ENCODE measurements at places on chromosomes 3 and 15.
A peak's percentile ranks its signal among the peaks of the same experiment; 100 is the strongest.

- no peak for DNase-seq
Observed at GRCh38 chr3:81242871-81243270, 518.6 kb downstream of the GBE1 start.

GRCh38 chr15:41780266-41780665 lies 6.0 kb downstream of the MAPKBP1 start:
- DNase-seq, result no peak

GRCh38 chr15:45129651-45130129 lies at the start of the genes DUOX1 and DUOXA1:
TSS of gene DUOX1 (plus strand) at chr15:45129994. CDS start at chr15:45131967, 1,973 bp downstream.
TSS of gene DUOXA1 (minus strand) at chr15:45129879. CDS start at chr15:45123014, 6,865 bp downstream.
- no peak for DNase-seq

- no peak for DNase-seq
Observed at GRCh38 chr15:45259796-45260195, 7.8 kb downstream of the SLC28A2 start.

DNA sequence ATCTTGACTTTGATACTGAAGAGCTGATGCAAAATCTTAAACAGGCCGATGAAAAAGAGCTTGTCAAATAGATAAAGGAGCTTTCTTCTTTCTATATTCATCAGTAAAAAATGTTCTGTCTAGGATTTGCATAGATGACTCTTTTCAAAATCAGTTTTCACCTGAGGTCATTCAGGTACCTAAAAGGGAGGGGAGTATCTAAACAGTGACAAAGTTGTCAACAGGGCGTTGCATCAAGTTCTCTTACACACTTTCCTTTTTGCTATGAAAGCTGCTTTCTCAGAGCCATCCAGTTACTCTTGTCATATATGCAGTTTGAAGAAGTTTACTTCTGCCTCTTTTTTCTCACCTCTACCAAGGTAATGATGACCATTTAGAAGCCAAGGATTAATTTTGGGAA lies 60.0 kb downstream of the AKAP13 start:
- DNase-seq, result no peak

GRCh38 chr15:50883903-50884302 lies 24.6 kb upstream of the AP4E1 start:
- DNase-seq, result no peak

GRCh38 chr15:67140078-67140833 lies 74.9 kb downstream of the SMAD3 start:
- DNase-seq, result no peak

- DNase-seq, result no peak
Observed at GRCh38 chr15:56917652-56918045, 795 bp upstream of the TCF12 start.

DNA sequence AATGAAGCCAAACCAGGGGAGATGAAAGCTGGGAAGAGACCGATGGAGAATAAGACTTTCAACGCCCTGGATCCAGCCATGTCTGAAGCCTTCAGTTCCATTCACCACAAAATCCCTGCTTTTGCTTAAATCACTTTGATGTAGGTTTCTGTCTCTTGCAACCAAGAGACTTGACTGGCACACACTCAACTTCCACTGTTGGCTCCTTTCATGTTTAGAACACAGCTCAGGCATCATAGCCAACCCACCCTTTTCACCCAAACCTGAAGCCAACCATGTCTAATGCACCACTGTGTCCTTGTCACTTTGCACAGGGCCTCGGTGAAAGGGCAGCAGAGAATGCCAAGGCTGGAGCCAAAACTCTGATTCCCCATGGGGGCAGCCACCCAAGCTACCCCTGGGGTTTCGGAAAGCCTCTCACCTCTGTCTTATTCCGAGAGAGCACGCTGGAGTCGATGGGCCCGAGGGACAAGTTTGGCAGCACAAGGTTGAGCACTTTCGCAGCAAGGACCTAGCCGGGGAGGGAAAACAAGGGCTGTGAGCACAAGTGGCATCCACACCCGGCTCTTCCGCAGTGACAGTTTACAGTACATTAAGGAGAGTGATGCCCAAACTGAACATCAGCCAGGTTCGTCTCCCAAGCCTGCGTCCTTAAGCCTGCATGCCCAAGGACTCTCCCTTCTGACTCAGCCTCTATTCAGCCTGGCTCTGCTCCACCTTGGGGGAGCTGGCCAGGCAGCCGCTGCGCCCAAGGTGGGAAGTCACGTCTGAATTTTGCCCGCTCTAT lies 37.6 kb downstream of the ABTB1 start:
- no peak for DNase-seq

DNA sequence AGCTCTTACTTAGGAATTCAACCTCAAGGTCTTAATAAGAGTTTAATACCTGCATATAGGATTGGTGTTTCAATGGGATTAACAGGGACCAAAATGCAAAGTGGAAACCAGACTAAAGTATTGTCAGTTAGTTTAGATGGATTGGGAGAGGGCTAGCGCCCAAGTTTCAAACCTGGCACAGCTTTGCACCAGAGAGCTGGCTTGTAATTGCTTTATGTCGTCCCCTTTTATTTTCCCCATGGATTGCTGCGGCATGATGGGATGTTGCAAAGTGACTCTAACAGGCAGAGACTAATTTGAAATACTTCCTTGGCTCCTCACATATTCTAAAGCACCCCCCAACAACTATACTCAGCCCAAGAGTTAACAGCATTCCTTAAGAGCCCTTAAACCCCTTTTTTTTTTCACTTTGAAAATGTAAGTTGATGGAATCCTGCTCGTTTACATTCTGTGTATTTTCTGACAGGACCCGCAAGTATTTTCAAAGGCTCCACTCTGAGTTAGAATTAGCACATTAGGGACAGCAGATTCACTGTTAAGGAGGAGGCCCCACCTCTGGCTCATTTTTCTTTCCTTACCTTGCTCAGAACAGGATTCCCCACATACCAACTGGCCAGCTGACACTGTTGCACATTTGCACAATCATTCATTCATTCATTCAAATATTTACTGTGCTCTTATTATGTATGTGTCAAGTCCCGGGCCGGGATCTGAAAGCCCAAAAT lies 214.2 kb downstream of the ERC2 start:
- no peak for DNase-seq

- no peak for DNase-seq
Observed at GRCh38 chr3:118480101-118480860, 554.4 kb downstream of the IGSF11 start.

- no peak for DNase-seq
Observed at GRCh38 chr3:37924453-37924852, 62.8 kb downstream of the CTDSPL start.

- DNase-seq, result peak; percentile 76
Observed at GRCh38 chr15:40477642-40478327, 7.0 kb downstream of the CHST14 start.

DNA sequence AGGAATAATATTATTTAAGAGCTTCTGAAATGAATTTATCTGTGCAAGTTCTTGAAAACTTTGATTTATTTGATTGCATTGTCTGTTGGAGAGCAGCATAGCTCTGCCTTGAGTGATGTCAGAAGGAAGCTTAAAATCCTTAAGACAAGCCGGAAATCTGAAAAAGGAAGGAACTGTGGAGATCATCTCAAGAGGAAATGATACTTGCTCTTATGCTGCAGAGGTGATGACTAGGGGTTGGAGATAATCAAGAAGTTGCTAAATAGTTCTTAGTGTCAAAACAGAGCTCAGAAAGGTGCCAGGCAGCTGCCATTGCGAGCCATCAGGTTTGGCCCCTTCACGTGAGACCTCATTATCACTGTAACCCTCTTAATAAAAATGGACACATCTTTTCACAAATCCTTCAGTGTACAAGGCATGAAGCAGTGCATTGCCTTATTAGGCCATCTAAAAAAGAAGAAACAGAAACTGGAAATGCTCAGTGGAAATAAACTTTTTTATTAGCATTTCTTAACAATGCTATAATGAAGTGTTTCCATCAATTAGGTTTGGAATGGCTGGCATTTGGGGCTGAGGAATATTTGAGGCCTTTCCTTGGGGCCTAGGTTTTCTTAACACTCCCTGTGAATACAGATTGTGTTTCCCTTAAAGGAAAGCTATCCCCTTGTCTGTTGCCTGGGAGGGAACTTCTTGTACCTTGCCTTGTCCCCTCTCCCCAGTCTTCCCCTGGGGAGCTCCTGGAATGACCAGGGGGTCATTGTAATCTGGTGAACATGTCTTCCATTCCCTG lies 34.5 kb upstream of the VILL start:
- no peak for DNase-seq

DNA sequence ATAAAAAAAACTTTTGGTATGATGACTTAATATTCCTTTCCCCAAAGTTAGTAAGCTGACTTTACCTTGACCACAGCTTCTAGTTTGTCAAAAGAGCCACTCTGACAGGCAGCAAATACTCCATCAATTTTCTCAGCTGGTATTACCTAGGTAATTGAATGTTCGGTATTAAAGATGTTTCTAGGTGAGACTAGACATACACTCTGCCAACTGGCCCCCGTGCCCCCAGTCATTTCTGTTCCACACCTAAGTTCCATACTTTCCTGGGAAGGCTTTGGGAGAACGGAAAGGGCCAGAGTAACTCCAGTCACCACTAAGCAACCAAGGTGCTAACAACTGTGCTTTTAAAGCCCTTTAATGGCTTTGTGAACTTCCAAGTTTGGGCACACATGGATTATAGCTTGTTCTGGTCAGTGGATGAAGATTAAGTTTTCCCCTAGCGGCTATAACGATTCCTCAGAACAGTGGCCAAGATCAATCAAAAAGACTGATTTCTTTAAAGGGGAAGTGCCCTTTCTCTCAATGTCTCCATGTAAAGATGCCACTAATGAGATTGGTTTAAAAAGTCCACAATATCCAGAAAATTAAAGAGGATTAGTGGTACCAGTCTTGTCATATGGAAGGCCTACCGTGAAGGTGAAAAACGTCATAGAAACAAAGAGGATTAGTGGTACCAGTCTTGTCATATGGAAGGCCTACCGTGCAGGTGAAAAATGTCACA lies 7.0 kb downstream of the EIF4A2 start:
- peak; percentile 38 for DNase-seq

GRCh38 chr15:41779662-41780157 lies 5.4 kb downstream of the MAPKBP1 start:
- no peak for DNase-seq

DNA sequence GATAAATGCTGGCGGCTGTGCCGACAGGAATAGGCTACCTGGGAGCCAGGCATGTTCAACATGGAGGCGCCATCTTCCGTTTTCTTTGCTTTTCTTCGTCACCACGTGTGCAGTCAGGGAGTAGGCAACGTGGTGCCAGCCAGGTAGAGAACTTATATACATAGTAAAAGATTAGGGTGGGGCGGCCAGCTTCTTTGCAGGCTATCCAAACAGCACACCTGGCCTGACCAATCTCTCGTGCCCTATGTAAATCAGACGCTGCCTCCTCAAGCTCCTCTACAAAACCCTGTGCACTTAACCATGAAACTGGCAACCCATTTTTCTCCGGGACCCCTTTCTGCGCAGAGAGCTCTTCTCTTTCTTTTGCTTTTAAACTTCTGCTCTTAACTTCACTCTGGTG lies 28.6 kb upstream of the OR5K4 start:
- no peak for DNase-seq

DNA sequence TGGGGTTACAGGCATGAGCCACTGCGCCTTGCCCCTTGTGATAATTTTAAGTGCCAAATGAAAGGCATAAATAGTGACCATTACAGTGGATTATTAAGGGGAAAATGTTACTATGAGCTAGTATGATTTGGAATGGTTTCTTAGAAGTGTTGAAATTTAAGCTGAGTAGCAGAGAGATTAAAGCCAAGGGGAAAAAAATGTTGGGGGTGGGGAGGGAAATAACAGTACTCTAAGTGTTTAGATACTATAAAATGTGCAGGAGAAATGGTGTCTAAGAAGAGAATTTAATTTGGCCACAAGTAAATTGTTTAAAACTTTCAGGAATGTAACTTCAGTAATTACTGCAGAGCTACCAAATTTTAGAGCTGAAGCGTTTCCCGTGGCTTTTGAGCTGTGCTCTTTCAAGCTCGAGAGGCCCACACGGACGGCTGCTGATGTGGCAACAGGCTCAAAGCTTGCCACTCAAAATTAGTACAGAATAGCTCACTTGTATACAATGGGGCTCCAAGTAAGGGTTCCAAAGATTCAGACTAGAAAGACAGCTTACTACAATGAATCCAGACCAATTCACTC lies 23.9 kb upstream of the SLC12A8 start:
- DNase-seq, result no peak

DNA sequence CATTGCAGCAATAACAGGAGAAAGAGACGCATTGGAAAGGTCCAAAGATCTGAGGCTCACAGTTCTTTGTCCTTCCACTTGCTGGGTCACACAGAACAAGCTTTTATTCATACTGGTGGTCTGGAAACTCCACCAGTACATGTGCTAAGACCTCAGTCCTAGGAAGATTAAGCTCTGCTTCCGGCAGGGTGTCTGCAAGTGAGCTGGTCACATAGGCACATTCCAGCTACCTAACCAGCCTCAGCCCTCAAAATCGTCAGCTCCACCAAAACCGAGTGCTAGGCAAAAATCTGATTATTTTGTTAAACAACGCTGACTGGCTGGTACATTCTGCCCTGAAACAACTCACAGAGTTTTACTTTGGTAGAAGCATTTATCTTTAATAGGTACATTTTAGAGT lies 2.2 kb downstream of the ZBED2 start:
- no peak for DNase-seq

DNA sequence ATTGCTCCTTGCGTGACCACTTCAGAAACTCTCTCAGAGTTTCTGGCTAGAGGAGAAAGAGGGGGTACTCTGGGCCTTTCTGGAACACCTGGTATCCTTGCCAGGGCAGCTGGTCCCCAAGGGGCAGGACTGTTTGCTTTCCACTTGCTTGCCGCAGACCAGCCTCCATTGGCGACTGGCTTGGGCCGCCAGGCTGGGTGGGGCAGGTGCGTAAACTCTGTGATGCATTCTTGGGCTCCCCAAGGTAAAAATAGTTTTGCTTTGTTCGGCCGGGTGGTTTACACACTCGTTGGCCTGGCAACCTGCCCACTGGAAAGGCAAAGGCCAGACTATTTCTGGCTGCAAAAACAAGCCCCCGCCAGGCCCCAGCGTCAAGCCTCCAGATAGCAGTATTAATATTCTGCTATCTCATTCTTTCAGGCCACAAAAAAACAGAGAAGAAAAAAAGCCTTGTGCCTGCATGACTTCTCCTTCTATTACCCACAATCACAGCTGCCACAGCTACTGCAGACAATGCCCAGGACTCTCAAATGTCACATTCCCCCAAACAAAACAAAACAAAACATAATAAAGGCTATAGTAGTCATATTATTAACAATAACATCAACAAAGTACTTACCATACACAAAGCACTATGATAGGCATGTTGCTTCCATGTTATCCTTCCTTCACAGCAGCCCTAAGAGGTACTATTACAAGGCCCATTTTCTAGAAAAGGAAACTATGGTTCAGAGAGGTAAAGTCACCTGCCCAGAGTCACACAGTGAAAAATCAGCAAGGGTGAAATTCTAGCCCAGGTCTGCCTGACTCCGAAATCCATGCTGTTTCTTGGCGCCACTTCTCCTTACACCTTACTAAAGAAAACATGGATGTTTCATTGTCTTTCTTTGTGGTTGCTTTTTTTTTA lies 14.0 kb upstream of the SSUH2 start:
- DNase-seq, result peak; percentile 36

GRCh38 chr3:193240850-193241706 lies at the start of gene PLAAT1:
TSS of gene PLAAT1 (plus strand) at chr3:193241222. CDS start at chr3:193255651, 14,429 bp downstream.
- peak; percentile 81 for DNase-seq

- DNase-seq, result no peak
Observed at GRCh38 chr3:32886296-32886695, 65.1 kb upstream of the CCR4 start.
